ENCODE measurements at places on chromosomes 6 and 20.

DNA sequence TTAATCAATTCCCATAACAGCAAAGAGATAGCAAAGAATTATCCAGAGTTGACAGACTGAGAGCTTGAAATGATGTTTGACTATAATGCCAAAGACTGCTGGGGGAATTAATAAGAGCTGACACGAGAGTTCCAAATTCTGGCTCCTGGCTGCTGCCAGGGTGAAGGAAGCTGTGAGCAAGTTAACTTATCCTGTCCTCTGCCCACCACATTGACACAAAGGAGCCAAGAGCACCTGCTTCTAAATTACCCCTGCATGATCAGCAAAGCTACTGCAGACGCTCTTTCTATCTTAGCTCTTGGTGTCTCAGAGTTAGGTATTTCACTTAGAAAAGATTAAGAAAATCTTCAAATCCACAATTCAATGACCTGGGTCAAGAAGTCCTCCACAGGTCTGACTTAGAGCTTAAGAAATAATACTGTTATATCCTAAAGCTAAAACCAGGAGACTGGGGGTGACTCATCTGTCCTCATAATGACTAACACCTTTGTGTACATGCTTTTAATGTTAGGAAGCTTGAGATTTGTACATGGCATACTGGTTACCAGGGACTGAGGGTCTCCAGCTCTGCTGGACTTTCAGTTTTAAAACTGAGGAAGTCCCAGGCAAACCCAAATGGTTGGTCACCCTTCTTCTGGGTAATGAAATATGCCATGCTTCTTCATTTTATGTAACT, 13.2 kb upstream of the FRK start:
- DNase-seq: no peak

DNA sequence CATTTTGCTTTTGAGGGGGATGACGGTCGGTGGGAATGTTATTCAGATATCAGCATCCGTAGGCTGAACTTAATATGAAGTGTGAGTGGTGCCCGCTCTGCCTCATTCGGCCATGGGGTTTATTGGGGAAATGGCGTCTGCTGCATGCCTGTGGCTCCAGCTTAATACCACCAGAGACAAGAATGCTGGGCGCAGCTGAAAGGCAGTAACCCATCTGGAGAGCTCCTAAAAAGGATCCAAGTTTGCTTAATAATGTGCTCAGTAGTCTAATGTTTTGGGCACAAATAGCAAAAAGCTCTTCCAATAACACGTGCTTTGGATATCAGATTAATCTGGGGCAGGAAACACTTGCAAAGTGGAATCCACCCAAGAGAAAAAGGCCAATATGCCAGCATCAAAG, 273.0 kb upstream of the TAB2 start:
- no peak for DNase-seq

- DNase-seq: no peak
These were observed 32.9 kb downstream of the AHI1 start for GRCh38 chr6:135464634-135465033.

DNA sequence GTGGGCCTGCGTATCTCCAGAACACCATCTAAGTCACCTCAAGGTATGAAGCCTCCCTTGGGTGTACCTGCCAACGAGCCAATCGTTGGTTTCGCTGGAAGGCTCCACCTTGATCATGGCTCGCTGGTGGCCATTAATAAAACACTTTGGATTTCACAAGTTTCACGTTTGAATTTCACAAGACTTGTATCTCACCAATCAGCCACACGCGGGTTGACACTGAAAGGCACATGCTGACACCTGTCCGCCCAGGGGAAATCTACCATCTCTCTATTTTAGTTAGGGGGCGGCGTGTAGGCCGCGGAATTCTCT, 586 bp upstream of the HMGA1 start:
- DNase-seq: peak; percentile 80

DNA sequence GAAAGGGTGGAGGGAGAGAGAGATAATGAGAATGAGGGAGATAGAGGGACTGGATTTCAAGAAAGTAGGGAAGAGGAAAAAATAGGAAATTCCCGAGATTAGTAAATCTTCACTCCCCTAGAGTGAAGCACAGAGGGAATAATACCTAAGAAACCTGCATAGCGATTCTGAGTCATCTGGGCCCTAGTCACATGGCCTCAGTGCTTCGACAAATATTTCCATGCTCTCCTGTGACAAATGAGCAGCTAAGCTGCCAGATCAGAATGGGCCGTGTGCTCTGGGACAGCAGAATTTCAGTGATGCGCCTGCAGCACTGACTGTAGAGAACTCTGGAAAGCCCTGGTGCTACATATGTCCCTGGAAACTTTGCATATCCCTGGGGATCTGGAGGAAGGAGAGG, 48.6 kb upstream of the GRIK2 start:
- DNase-seq: no peak

DNA sequence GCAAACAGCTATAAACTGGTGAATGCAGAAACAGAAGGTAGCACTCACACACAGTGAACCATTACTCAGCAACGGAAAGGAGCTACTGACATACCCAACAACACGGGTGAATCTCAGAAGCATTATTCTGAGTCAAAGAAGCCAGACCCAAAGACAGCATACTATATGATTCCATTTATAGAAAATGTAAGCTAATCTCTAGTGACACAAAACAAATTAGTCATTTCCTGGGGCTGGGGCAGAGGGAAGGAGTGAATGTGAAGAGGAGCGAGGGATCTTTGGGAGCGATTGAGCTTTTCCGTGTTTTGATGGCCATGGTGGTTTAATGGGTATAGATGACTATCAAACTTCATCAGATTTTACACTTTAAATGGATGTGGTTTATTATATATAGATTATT, 614.6 kb downstream of the DHX35 start:
- DNase-seq: no peak

DNA sequence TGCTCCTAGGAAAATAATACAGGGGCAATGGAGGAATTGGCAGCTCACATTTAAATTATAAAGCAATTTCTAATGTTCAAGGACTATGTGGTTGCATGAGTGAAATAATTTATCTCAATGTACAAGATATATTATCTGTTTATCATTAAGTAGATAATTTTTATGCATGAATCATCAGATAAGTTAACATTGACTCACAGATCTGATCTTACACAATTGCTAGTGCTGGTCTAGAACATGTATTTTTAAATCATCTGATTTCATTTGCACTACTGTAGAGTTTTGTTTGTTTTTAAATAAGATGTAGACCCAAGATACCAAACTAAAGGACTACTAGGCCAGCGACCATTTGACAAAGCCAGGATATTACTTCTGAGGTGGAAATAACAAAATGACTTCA, 199.2 kb downstream of the BMP2 start:
- no peak for DNase-seq

GRCh38 chr6:112187736-112188135, 66.6 kb downstream of the LAMA4 start:
- no peak for DNase-seq

DNA sequence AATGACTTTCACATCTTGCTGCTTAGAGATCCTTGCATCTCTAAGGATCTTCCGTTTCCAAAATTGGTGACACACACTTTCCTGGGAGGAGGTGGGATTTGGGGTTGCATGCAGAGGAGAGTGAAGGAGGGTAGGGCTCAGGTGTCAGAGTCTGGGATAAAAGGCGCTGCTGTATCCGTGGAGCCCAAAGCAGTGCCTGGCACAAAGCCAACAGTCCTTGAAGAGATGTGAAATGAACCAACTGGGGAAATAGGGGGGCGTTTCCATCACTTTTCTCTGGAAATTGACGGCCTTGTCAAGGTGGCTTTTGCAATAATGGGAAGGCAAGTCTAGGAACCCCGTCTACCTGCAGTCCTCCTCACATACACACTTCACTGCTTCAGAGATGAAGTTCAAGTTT, 59.5 kb upstream of the NELFCD start:
- DNase-seq: no peak

DNA sequence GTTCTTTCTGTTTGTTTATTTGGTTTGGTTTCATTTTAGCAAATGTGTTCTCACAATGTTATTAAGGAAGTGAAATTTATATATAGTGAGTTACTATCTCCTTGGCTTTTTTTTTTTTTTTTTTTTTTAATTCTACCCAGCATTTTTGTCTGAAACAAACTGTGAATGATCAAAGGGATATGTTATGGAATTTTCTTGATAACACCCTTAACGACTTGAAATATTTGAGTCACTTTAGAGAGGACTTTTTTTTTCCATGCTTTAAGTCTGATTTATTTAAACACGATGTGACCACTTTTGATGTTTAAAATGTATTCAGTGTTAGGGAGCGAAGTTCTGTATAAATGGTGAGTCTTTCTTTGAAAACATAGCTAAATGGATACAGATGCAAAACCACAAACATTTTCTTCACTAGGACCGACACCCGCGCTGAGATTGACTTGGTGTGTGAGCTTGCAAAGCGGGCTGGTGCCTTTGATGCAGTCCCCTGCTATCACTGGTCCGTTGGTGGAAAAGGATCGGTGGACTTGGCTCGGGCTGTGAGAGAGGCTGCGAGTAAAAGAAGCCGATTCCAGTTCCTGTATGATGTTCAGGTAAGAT, 149.7 kb downstream of the MTHFD1L start:
- DNase-seq: no peak

- peak; percentile 10 for DNase-seq
These were observed 9.5 kb downstream of the TAAR2 start for GRCh38 chr6:132614554-132614953.

- no peak for DNase-seq
These were observed 54.2 kb downstream of the HFE start for GRCh38 chr6:26141378-26141904.

DNA sequence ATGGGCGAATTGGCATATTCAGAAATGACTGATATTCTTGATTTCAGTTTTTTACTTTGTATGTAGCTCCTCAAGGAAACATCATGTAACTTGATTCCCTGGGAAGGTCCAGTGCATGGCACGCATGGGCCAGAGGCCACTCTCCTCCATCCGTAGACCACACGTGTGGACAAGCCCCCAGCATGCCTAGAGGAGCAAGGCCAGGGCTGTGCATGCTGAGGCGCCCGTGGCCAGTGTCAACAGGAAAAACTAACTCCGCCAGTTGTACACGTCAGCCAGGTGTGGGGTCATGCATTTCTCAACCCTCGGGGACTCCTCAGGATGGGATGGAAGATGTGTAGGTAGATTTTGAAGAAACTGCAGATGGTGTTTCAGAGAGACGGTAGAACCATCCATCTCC, 37.8 kb upstream of the CD93 start:
- DNase-seq: no peak

DNA sequence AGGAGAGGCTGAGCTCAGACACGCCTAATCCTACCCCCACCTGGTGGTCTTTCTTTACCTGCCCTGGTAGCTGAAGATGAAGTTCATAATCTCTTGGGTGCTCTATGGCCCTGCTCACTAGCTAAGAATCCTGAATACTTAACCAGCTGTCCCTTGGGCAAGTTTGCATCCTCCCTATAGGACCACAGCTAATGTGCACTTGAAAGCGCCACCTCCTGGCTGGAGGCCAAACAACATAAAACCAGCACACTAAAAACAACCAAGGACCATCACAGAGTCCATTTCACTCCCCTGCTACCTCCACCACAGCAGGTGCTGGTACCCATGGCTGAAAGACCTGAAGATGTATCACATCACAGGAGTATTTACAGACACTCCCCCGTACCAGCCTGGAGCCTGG, 155.5 kb upstream of the SLC24A3 start:
- no peak for DNase-seq

GRCh38 chr6:159961528-159961927, 7.4 kb upstream of the IGF2R start:
- no peak for DNase-seq

- no peak for DNase-seq
These were observed 208.7 kb downstream of the PRL start for GRCh38 chr6:22087960-22088706.

DNA sequence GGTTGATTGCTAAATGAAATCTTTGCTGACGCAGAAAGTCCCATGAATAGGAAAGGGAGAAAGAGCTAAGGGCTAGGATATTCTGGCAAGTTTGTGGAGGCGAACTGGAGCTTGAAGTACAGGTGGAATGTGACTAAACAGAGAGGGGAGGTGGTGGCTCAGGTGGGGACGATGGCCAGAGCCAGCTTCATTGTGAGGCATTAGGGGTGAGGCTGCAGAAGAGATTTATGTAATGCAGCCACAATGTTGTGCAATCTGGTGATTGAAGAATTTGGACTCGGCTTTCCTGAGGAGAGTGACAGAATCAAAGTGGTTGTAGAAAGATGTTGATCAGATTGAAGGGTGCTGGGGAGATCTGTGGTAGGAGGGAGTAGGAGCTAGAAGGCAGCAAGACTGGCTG, 42.9 kb upstream of the SPACA1 start:
- no peak for DNase-seq

DNA sequence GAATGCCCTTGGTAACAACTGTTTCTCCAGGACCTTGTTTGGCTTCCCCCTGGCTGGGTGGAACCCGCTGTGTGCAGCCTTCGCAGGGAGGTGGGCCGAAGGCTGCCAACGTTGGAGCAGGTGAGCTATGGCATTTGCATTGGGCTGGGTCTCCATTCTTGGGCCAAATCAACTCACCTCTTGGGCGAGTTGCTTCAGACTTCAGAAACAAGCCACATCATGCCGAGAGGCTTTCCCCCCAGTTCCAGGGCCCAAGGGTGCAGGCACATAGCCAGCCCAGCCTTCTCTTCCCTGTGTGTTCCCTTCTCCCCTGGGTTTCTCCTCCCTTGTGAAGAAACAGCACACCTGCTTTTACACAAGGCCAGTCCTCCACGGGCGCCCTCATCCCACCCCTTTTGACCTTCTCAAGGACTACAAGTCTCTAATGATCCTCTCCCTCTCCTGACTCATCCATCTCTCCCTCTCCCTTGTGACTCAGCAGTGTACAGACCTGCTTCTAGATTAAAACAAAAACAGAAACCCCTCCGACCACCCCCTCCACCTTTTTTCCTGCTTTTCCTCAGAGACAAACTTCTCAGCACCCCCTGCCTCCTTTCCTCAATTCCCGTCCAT, 41.6 kb downstream of the FAM209B start:
- DNase-seq: no peak

DNA sequence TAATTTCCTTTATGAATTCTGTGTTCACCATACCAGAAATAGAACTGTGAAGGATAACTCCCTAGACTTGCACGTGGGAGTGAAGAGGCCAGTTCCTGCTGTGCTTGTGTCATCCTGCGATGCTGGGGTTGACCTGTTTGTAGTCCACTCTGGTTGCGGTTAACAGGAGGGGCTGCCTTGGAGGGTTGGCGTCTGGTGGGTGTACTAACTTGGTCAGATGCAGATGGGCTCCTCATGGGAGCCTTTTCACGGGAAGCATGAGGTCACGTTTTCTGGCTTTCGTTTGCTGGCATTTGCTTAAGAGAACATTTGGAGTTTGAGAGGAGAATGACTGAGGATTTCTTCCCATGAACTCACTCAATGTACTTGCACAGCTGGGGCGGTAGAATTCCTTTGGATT, 41.2 kb downstream of the IGF2R start:
- DNase-seq: no peak

- DNase-seq: no peak
These were observed 299.4 kb upstream of the NRSN1 start for GRCh38 chr6:23826572-23826971.

GRCh38 chr20:15487030-15487429, 1086.2 kb downstream of the KIF16B start:
- DNase-seq: no peak

DNA sequence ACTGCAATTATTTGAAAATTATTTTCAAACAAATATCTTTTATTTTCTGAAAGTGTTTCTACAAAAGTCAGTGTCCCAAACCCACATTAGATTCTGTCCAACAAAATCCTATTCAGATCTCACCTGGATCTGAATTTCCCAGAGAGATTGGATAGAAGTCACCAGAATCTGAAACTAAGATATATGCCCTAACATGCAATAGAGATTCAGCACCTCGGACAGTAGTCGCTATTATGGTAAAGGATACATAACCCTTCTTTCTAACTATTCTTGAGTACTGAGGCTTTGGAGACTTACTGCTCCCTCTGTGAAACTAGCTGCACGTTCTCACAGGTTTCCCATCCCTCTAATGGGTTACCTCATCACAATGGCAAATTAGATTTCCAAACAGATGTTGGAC, 151.4 kb downstream of the ID4 start:
- no peak for DNase-seq

All from CD4-positive, alpha-beta T cell treated with Interleukin-17A for 1 hour (primary cell).